Stimulated activated CD8-positive, alpha-beta memory T cell treated with anti-CD3 and anti-CD28 coated beads, Interleukin-4, amount 100 ng/mL, for 1 hour (primary cell): ENCODE measurements at places on chromosomes 11 and 22.

- no peak for DNase-seq
Observed at GRCh38 chr11:69832561-69833413, 13.6 kb upstream of the FGF3 start.

GRCh38 chr11:12508151-12508751, 130.9 kb downstream of the PARVA start:
- DNase-seq: no peak

- DNase-seq: no peak
Observed at GRCh38 chr11:269146-269890, 8.9 kb upstream of the NLRP6 start.

DNA sequence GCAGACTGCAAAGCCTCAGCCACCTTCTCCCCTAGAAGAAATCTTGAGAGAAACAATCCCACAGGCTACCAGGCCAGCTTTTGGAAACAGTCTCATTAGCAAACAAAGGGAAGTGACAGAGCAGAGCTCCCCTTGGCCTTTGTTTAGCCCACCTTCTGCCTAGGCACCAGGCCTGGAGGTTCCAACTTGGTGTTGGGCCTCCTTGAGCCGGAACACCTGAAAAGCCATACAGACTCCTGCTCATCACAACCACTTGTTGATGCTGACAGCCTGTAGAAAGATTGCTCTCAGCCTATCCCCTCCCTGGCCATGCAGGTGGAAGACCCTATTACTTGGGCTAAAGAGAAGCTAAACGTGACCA, 26.6 kb downstream of the KCNQ1OT1 start:
- no peak for DNase-seq

- DNase-seq: no peak
Observed at GRCh38 chr11:95508219-95508890, 277.4 kb upstream of the SESN3 start.

DNA sequence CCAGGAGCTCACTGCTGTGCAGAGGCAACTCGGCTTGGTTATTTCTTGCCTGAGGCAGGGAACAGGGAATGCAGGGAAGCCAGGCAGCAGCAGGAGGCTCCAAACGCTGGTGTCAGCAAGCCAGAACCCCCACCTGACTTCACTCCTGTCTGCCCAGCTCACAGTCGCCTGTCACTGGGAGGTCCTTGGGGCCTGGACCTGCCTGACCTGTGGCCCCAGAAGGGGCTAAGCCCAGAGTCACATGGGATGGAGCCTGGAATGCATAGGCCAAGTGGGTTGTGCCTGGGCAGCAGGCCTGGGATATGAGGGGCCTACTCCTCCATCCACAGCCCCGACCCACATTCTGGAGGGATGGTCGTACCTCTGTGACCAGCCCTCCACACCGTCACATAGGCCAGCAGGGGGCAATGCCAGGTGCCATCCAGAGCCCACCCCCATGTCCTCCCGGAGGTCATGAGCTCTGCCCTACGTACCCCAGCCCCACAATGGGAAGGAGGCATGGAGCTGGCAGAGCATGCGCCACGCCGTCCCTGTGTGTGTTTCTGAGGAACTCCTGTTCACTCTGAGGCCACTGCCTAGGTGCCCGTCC, 5.2 kb downstream of the RASSF7 start:
- no peak for DNase-seq

DNA sequence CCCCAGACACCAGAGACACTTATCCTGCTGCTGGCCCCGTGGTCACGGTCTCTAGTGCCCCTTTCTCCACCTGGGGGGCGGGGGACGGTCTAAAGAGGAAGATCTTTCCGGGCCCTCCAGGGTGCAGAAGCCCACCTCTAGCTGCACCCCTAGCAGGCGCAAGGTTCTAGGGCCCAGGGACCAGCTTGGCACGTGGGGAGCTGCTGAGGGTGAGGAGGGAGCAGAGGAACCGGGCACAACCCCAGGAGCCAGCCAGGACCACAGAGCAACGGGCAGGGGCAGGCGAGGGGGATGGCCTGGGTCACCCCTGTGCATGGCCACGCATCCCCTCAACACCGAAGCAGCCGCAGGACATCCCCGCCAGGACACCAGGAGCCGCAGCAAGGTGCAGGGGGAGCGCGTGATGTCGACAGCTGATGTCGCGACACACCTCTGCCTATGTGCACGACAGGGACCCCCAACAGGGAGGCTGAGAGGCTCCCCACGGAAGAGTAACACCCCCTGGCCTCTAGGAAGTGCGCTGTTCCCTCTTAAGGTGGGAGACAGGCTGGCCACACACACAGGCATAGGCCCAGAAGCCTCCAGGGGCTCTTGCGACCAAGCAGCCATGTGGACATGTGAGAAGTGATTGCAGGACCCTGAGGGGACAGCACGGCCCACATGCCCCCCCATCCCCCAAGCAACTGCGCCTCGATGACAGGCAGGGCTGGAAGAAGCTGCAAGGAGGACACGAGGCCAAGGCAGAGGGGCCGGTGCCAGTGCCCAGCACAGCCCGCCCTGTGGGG, 5.1 kb downstream of the LRFN4 start:
- DNase-seq: no peak

DNA sequence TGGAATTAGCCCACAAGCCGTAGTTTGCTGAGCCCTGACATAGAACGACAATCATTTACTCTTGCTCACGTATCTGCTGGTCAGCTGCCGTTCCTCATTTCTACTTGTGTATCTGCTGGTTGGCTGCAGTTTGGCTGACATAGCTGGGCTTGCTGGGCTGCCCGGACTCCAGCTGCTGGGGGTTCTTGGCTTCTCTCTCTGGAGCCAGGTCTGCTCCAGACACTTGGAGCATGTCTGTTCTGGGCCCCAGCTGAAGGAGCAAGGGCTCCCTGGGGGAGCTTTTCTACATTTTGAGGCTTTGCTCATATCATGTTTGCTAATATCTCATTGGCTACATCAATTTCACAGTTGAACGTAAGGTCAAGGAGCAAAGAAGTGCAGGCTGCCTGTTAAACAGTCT, 47.3 kb downstream of the PRDM11 start:
- no peak for DNase-seq

DNA sequence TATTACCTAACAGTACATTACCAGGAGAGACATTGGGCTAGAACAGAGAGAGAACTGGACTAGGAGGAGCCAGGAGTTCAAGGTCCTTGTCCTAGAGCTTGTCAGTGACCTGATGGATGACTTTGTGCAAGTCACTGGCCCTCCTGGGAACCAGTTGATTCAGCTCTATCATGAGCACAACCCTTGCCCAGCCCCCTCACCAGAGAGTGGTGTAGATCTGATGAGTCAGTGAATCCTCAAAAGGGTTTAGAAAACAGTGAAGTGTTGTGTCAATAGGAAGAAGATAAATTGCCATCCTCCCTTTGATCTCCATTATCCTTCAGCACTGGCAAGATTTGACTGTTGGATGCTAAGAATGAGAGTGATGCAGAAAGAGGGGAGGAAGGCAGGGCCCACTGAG, 24.3 kb downstream of the NEU3 start:
- DNase-seq: no peak

DNA sequence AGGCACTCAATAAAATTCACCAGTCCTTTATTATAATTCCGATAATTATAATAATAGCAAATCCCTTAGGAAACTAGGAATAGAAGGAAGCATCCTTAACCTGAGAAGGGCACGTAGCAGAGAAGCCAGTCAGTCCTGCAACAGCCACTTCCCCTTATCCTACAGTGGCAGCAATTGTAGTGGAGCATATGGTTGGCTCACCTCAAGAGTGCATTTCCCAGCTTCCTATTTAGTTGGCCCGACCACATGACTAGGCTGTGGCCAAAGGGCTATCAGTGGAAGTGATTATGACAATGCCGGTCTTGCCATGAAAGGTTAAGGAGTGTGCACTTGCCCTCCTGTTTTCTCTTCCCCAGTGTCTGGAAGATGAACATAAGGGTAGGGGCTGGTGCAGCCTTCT, 27.0 kb downstream of the TESMIN start:
- DNase-seq: no peak

- DNase-seq: peak; percentile 8
Observed at GRCh38 chr11:34916843-34917770, 689 bp downstream of the PDHX start.

DNA sequence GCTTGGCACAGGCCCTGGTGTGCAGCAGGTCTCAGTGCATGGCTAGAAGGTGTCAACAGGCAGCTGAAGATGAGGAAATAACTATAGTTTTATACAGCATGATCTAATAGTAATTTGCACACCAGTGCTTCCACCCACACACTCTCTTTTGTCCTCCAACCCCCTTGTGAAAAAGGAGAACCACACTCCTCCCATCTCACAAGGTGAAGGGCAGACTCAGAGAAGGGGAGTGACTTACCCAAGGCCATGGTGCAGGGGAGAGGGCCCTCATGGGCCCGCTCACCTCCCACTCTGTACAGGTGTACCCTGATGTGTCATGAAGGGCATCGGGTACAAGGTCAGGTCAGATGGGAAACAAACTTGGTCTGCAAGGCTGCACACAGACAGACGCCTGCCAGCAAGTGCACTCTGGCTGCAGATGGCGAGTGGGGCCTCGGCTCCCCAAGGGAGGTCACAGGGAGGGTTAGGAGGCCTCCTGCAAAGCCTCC, 53.4 kb downstream of the DGCR2 start:
- no peak for DNase-seq

DNA sequence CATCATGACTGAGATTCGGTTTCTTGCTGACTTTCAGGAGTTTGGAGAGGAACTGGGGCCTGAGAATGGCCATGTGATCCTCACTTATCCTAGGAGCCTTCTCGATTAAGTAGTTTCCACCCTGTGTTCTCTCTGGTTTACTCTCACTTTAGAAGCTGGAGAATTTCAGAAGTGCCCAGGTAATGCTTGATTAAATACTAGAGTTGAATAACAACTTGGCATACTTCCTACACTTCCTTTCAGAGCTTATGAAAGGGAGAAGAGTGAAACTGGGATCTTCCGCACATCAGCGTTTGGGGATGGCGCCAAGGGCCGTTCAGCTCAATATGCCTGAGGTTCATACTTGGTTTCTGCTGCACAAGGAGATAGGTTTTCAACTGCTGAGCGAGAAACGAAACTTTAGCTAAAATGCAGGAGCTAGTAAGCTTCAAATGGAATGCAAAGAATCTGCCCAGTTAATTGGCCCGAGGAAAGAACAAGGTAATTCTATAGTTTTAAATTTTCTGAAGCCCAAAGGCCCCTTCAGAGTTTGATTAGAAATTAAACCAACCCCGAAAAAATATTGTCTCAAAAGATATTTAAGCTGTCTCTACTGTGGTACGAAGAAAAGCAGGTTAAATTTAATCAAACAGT, 823 bp upstream of the MUC15 start:
- DNase-seq: no peak

DNA sequence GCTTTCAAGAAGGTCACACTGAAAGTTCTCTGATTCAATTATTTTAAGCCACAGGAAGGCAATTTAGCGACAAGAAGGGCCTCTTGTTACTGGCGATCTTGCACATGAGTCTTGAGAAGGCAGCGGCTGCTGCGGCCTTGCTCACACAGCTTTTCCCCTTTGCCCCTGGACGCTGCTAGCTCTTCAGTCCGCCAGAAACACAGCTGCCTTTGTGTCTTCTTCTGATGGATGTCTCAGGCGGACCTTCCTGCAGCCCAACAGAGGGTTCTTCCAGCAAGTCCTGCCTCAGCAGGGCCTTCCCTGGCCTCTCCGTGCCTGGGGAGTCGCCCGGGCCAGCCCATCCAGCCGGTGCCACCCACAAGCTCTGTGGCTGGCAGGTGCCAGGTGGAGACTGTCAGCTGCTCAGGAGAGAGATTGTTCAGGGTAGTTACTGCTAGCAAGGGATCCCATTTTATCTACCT, 59.4 kb downstream of the PKNOX2 start:
- no peak for DNase-seq

DNA sequence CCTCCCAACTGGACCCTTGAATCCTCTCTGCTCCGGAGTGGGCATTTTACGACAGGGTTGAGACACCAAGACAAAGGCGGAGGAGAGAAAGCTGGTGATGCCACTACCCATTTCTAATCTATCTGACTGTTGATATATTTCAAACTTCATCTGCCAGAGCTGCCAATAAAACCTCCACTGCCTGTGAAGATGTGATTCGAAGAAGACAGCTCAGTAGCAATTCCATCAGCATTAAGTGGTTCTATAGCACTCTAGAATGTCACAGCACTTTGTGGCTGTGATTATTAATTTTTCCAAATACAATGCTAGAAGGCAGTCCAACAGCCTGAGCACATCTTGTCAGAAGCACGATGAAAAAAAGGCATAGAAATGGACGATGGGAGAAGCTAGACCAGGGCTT, 282.8 kb downstream of the OPCML start:
- DNase-seq: no peak

DNA sequence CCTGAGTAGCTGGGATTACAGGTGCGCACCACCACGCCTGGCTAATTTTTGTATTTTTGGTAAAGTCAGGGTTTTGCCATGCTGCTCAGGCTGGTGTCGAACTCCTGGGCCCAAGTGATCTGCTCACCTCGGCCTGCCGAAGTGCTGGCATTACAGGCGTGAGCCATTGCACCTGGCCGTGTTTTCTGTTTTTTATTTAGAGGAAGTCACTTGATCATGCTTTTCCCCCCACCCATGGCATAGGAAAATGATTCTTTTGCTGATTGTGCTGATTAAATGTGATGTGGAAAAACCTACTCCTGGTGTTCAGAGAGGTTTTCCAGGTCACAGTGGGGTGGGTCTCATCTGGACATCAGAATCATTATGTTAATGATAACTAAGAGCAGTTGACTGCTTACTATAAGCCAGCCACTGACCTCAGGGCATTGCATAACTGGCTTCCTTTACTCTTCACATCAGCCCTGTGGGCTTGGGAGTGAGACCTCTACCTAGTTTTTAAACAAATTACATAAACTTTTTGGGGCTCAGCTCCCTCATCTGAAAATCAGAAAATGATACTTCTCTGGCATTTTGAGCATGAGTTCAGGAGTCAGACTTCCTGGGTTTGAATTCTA, 71.0 kb downstream of the PTPRJ start:
- no peak for DNase-seq

GRCh38 chr11:33151399-33151798, 9.9 kb downstream of the CSTF3 start:
- no peak for DNase-seq

DNA sequence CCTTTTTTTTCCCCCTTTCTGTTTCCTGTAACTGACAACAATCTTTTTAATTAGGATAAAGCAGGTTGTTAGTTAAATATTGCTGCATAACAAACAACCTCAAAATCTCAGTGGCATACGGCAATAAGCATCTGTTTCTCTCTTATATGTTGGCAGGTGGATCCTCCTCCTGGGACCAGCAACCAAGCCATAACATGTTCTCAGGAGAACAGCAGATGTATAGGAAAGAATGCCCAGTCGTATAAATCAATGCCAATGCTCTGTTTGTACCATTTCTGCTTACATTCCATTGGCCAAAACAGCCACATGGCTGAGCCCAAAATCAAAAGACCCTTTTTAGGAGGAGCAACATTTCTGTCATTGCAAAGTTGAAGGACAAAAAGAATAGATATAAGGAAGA, 445.7 kb downstream of the AASDHPPT start:
- no peak for DNase-seq

GRCh38 chr22:46909237-46910030, 147.0 kb downstream of the TBC1D22A start:
- no peak for DNase-seq

GRCh38 chr22:31952472-31952871, 8.1 kb downstream of the YWHAH start:
- DNase-seq: no peak

GRCh38 chr11:116172851-116173250, 599.9 kb downstream of the BUD13 start:
- no peak for DNase-seq

- no peak for DNase-seq
Observed at GRCh38 chr11:85627332-85627997, at the start of gene DLG2. TSS of gene DLG2 (minus strand) at chr11:85627344.

GRCh38 chr11:95255251-95256145, 24.5 kb upstream of the SESN3 start:
- no peak for DNase-seq
